Activated naive CD4-positive, alpha-beta T cell (primary cell): ENCODE measurements at places on chromosomes 4 and X.

- no peak for DNase-seq
These were observed 74.3 kb downstream of the CAMK2D start for GRCh38 chr4:113687067-113687718.

DNA sequence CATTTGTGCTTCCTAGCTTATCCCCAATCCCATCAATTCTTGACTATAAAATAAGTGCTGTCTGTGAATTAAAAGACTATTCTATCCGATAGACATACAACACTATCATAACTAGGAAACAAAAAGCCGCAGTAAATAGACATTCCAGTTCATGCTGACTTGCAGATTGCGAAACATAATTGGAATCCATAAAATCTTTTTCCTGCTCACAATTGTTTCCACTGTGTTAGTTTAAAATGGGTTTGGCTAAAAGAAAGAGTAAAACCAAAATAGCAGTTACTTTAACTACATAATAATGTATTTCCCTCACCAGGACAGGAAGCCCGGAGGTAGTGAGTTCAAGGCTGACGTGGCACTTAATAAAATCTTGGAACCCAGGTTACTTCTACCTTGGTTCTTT, 17.2 kb downstream of the SMIM31 start:
- no peak for DNase-seq

DNA sequence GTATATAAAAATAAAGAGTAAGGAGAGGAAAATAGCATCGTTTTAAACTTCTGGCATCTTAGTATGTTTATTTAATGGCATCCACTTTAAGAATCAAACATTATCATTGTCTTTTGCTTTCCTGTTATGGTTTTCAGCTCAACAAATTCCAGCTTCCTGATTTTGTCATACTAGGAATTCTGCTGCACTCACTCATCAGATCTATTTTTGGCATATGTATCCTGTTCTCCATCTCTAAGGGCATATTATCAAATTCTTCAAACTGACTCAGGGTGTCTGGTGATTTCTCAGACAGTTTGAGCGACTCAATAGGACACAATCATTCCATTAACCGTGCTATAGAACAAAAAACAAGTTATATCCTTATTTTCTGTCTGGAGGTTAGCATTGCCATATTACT, 248.5 kb upstream of the DIAPH2 start:
- no peak for DNase-seq

DNA sequence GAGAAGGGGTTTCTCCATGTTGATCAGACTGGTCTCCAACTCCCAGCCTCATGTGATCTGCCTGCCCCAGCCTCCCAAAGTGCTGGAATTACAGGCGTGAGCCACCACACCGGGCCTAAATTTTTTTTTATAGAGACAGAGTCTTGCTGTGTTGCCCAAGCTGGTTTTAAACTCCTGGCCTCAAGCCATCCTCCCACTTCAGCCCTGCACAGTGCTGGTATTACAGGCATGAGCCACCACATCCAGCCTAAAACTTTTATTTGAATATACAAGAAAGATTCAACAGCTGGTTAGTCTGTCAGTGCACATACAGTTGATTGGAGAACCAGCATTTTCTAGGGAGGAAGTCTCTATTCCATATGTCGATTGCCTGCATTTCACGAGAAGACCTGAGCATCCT, 91.2 kb downstream of the LRP2BP start:
- DNase-seq: no peak

DNA sequence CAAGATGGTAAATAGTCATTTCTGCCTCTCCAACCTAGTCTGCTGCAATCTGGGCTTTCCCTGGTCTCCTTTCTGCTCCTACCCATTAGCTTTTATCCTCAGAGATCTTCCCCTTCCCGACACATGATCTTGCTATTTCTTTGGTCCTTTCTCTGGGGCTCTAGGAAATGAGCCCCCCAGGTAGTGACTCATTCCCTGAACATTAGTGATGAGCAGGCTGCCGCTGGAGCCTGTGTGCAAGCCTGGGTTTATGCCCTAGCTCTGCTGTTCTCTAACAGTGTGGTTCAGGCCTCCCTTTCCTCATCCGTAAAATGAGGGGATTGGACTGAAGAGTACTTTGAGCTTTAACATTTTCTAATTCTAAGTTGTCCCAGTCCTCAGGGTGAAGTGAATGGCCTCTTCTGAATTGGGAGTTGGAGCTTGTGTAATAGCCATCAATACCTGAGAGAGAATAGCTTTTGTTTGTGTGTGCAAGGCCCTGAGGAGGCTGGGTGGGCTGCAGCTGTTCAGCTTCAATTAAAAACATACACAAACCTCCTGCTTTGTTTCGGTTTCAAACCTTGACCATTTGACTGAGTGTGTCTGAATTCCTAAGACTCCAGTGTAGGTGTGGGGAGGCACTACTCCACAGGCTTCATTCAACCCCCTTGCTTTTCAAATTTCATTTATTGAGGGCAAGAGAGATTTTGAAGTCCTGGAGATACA, 115.6 kb upstream of the SCML1 start:
- no peak for DNase-seq

- no peak for DNase-seq
These were observed 3.0 kb upstream of the NXT2 start for GRCh38 chrX:109533631-109534030.

- DNase-seq: no peak
These were observed 16.1 kb upstream of the USO1 start for GRCh38 chr4:75708218-75708691.

- DNase-seq: no peak
These were observed 518 bp downstream of the ARMCX1 start for GRCh38 chrX:101550751-101551379.

GRCh38 chr4:183637461-183637860, 21.5 kb downstream of the RWDD4 start:
- no peak for DNase-seq

- no peak for DNase-seq
These were observed 87.5 kb upstream of the ZFP42 start for GRCh38 chr4:187908079-187908561.

- DNase-seq: no peak
These were observed 231.2 kb upstream of the F9 start for GRCh38 chrX:139299309-139299708.

DNA sequence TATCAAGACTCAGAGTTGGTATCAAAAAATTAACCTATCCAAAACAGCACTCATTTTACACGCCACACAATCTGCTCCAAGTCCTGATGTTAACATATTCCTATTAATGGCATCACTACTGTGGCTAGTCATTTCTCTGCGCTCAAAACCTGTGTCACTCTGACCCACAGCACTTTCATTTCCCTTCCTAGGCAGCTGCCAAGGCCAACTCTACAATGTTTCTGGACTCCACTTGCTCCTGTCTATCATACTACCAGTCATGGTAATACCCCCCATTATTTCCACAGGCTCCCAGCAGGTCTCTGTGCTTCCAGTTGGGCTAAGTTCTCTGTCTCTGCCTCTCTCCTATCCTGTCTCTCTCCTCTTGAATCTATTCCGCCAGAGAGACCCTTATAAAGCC, 323.6 kb downstream of the NR3C2 start:
- no peak for DNase-seq

- no peak for DNase-seq
These were observed 177.4 kb downstream of the DCHS2 start for GRCh38 chr4:154314248-154314647.

DNA sequence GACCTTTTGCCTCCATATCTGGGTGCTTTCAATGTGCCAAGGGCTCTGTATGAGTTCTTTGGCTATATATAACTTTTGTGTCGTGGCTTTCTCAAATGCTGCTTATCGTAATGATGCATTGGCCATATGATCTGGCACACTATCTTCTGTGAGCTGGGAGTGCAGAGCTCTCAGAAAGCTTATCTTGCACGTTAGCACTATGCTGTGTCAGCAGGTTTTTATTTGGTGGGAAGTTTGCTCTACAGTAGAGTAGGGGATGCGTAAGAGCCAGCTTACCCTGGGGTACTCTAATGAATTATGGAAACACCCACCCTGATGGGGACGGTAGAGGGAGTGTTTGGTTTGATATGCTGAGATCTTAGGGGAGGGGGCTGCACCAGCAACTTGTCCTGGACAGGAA, 119.6 kb downstream of the FAAH2 start:
- DNase-seq: no peak

GRCh38 chr4:168521721-168522120, 24.9 kb downstream of the PALLD start:
- DNase-seq: no peak

DNA sequence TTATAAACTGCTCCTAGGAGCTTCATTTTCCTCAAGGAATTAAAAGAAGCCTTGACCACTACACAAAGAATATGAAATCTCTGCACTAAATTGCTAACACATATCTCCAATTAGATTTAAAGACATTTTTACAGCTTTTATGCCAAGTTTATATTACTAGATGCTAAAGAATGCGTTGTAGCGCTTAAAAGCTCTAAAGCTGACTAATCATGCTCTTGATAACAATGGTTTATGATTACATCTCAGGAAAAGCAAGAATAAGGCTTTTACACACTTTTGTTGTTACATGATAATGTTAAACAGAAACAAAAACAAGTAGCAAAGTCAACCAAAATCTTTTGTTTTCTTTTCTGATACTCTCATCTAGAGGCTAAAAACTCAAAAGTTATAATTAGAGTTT, 44.7 kb downstream of the SLC10A7 start:
- no peak for DNase-seq

DNA sequence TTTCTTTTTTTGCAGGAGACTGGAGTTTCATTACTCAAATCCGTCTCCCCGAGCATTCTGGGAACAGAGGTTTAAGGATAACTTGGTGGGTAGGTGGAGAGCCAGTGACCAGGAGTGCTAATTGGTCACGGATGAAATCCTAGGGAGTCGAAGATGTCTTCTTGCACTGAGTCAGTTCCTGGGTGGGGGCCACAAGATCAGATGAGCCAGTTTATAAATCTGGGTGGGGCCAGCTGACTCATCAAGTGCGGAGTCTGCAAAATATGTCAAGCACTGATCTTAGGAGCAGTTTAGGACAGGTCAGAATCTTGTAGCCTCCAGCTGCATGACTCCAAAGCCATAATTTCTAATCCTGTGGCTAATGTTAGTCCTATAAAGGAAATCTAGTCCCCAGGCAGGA, 741.3 kb downstream of the PCDH7 start:
- DNase-seq: no peak

GRCh38 chr4:151583157-151583914, 174.4 kb downstream of the FHIP1A start:
- no peak for DNase-seq

DNA sequence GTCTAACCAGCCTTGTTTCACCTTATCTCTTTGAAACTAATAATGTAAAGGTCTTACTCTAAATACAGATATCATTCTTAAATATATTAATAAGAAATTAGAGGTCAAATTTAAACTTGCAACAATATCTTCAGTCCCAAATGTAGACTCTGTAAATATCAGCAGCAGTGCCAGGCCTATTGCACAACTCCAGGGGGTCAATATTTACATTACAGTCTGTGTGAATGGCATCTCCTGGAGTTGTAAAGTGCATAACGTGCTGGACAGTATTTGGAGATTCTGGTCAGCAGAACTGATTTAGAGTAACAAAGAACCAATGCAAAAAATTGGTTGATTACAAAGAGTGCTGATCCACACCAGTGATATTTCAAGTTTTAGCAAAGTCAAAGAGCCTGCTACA, 1225.9 kb downstream of the PCDH19 start:
- DNase-seq: no peak

DNA sequence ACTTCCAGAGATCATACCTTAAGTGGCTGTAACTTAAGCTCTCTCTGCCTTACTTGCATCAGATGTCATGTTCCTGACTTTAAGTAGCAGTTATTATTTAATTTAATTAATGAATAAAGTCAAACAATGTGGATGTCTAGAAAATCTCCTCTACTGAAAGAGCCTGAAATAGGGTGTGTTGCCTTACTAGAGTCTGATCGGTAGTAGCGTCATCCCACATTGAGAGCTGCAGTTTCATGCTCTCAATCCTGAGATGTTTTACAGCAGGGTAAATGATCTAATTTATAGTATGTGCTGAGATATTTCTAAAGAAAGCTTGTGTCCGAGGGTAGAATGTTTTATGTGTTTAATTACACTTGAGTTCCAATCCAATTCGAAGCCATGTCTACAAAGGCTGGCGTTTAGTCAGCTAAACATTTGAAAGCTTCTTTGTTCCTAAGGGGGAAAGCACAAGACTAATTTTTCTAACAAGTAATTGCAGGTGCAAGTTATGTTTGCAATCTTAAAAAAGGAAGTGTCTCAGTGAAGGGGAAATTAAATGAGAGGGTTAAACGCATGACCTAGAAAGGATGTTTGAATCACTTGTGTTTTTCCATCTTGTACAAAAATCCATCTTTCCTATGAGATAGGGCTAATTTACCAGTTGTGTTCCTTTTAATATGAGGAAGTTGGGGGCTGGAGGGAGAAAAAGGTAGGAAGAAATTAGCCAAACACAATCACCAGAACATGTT, 391.0 kb upstream of the MAGEB2 start:
- no peak for DNase-seq

GRCh38 chrX:12987900-12988594, 13.1 kb downstream of the TMSB4X start:
- no peak for DNase-seq
